ENCODE measurements at places on chromosomes 5 and 9. TPM values are rescaled to one million over a fixed set of nuclear protein-coding genes. Genes with fewer than 3 reads are reported as not detected.

The CENPK gene
- total RNA-seq = 22.0 TPM

The PCDHA7 gene
- total RNA-seq = not detected

The GNAQ gene
- 17.8 TPM for total RNA-seq

The SPATA31A3 gene
- total RNA-seq = not detected

The LRRTM2 gene
- 0.35 TPM for total RNA-seq
